Kasumi-1 (cell line): ENCODE measurements at places on chromosomes 16 and 17.

- no peak for DNase-seq
Measured at GRCh38 chr17:11899537-11899942, 97.7 kb downstream of the ZNF18 start.

- no peak for DNase-seq
Measured at GRCh38 chr17:77489239-77489892, 348.6 kb downstream of the SEC14L1 start.

- no peak for DNase-seq
Measured at GRCh38 chr17:32490101-32490482, 3.3 kb downstream of the CDK5R1 start.

GRCh38 chr17:19306160-19307111 is 56.1 kb downstream of the B9D1 start:
- DNase-seq: peak; percentile 55

GRCh38 chr17:48490451-48490892 is 40.3 kb downstream of the HOXB1 start:
- DNase-seq: no peak

DNA sequence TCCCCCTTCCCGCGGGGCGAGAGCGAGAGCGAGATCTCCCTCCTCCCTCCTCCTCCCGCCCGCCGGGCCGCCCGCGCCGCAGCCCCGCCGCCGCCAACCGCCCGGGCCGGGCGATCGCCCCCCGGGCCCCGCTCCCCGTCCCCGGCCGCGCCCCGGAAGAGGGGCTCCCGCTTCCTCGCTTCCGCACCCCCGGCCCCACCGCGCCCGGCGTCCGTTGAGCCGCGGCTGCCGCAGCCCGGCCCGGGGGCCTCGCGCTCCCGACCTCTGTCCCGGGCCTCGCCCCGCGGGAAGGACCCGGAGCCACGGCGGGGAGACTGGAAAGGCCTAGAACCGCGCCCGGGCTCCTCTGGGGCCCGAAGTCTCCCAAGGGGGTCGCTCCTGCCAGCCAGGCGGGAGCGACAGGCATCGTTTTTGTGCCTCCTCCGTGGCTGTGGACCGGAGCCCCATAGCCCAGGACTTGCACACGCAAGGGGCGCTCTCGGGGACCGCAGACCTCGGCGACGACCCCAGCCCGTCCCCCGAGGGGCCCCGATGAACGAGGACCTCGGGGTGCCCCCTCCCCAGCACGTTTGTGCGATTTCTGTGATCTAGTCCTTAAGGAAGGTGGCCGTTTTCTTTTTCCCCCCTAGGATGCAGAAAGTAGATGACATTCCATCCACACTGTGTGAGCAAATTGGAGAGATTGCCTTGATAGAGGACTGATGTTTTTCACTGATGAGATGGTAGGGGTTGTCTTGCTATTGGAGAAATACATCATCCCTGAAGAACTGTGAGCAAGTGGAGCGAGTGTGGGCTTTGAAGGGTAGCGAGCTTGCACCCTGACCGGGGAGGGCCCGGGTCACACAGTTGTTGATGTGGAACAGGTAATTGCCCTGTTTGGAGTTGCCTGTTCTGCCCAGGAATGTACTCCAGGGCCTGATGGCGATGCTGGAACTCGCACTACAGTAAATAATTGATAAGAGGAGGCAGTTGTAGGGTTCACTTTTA is 611 bp downstream of the BANP start:
- DNase-seq: no peak

- DNase-seq: no peak
Measured at GRCh38 chr16:46555951-46556350, 65.2 kb downstream of the SHCBP1 start.

DNA sequence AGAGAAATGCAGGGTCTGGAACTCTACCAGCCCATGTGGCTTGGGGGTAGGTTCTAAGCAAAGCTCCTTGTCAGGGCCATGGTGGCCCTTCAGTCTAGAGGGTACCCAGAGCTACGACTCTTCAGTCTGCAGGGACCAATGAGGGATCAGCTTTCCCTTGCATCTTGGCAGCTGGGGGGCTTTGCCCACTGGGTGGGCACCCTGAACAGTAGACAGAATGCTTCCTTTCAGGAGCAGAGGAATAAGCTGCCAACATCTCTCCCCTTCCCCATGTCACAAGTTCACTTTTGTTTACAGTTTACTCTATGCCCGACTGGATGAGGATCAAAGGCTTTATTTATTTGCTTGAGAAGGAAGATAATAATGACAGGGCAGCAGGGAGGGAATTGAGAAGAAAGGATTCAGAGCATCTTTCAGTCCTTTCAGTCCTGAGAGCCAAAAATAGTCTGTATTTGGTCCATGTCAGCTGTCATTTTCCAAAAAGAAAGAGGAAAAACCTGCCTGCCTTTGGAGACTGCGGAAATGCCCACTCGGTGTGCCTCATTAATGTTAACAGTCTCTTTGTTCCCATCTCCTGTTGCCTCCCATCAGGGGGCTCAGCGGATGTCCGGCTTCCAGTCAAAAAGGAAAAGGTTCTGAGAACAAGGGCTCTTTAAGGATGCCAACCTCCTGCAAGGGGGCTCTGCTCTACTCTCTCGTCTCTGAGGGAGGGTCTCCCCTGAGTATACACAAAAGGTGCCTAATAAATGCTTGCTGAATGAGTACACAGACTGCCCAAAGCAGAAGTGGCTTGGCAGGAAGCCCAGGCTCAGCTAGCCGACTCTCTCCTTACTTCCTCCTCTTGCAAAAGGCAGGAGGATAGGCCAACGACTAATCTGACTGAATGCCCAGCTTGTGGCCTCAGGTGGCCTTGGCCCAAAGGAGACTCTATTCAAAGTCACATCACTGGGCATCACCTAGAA is 17.1 kb downstream of the TRAF4 start:
- DNase-seq: peak; percentile 79

DNA sequence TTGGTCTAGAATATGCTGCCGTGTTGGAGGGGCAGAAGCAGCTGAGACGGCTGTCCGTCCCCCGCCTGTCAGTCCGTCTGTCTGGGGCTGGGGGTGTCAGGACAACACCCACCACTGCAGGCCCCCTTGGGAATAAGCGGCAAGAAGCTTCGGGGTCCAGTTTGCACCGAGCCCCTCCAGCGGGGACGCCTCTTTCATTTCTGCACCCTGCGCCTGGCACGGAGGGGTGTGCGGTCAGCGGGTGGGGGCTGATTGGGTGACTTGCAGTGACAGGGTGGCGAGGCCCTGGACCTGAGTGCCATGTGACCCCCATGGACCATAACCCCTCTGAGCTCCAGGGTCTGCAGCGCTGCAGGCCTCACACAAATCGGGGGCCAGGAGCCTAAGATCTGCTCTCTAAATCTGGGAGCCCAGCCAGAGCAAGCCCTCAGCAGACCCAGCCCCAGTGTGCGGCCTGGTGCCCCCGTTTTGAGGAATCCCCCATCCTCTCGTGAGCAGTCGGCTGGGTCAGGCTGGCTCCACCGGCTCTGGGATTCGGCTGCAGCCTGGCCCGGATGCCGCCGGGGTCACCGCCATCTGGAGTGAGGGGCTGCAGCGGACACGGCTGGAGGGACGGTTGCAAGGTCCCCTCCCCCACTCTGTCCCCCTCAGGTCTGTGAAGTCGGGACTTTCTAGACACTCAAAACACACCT is 8.3 kb downstream of the CBFA2T3 start:
- no peak for DNase-seq

DNA sequence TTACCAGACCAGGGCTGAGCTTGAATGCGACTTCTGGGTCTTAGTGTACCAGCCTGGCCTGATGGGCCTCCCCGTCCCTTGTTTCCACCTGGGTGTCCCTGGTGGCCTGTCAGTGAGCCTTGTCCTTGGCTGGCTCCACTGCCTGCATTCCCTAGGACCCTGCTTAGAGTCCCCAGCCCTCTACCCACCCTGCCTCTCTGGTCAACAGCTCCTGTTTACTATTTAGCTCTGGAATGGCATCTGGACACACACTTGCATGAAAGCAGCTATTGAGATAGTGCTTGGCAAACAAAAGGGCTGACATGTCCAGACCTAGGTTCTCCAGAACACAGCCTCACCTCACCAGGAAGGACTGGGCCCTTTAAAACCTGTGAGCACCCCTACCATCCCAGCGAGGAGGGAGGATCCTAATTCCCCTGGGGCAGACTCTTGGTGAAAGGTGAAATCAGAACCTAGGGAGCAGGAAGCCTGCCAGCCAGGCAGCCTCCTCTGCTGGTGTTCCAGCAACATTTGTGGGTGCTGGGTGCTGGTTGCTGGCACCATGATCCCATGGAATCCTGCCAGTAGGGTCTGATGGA is 38.8 kb downstream of the RAI1 start:
- DNase-seq: no peak

DNA sequence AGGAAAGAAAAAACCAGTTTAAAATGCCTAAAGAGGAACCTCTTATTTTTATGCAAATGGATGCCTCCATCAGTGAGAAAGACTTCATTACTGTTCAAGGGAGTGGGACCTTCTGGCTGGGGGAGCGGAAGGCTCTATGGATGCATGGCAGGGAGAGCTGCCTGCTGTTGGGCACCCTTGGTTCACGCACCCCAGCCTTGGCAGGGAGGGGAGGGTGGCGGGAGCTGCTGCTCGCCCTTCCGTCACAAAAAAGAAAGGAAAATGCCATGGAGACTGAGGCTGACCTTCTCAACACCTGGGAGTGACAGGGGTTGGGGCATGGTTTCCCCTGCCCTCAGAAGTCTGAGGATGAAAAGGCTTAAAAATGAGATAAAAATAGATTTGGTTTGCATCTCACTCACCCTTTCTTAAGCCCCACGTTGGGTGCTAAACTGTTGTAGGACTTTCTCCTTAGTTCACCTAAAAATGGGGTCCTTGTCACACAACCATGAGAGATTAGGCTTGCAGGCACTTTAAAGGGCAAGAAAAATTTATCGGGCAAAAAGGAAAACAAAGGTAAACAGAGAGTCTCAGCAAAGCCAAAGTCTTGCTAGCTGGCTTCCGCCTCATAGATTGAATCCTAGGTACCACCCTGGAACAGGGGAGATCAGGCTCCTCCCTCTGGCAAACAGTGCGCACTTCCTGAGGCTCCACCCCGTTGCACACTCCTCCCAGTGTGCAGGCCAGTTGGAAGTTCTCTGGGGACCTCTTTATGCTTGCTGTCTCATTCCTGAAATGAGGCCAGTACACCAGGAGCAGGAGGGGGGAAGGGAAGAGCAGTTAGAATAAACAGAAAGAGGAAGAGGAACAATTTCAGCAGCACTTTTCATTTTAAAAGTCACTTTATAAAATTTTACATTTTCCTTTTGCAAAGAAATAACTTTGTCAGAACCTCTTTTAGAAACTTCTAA is 31.6 kb downstream of the PHKB start:
- peak; percentile 87 for DNase-seq

DNA sequence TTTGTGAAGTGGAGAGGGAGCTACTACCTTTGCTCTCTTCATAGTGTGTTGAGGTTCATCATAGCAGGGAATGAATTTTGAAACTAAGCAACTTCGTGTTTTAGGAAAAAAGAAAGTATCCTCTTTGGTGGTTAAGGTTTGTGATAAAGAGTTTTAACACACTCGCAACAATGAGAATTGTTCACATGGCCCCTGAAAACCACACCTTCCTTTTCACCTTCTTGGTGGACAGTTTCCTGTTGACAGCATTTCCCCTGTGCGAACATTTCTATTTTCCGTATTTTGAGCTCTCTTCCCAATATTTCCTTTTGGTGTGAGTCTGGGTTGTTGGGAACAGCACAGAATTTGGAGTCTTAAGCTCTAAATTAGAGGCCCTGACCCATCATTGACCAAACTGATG is 3.8 kb downstream of the OR4D2 start:
- DNase-seq: no peak

DNA sequence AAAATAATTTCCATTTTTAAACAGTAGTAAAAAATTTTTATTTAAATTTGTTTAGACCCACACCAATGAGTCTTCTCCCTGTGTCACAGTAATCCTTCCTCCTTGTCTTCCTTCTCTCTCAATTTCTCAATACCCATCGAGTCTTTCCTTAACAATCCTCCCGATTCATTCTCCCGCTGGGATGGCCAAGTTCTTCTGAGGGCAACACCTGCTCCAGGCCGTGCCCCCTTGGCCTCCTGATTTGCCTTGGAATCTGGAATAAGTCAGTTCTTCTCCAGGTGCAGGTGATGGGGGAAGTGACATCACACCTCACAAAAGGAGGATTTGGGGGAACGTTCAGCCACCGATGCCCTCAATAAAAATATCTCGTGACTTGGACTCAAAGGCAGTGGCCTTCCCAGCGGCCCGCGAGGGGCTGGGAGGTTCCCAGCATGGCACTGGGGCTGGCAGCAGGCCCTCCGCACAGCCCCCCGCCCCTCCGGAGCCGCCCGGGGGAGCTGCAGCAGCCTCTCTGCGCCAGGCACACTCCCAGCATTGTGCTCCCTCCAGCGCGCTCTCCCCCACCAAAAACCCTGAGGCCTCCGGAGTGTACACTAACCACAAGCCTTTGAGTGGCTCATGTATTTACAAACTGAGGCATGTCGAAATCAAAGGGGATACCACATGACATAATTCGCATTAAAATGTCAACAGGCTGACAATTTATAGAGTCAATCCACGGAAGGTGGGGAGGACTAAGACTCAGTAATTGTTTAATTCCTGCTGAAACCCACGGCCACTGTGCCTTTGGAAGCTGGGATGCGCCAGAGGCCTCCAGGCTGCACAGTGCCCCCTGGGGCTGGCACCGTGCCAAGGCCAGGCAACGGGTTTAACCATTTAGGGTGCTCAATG is 120.5 kb downstream of the ZFHX3 start:
- DNase-seq: peak; percentile 9

DNA sequence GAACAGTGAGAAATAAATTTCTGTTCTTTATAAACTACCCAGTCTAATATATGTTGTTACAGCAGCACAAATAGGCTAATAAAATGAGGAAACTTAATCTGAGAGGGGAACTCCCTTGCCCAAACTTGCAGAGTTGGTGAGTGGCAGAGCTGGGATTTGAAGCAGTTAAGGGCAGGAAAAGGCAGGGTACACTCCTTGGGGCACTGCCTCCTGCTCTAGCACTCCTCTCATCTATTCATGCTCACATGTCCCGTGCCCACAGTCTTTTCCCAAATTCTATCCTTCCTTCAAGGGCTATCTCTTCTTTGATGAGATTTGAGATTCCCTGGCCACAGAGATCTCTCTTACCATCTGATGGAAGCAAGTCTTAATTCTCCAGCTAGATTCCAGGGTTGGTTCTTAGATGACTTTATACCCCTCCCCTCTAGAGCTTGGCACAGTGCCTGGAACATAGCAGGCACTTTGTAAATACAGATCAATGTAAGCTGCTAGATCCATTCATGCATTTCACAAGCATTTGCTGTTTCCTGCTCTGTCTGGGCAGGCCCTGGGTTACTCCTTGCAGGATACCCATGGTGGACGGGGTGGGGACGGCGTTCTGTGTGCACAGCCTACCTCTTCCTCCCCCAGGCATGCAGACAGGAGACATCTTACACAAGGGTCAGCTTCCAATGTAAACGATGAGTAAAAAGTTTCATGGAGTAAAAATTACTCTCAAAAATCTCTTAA is 39.2 kb upstream of the ABCC12 start:
- no peak for DNase-seq

GRCh38 chr17:45954914-45955313 is 44.1 kb upstream of the STH start:
- DNase-seq: no peak
